ENCODE measurements at places on chromosomes 12 and 14. TPM values are rescaled to one million over a fixed set of nuclear protein-coding genes. Genes with fewer than 3 reads are reported as not detected.

The ALX1 gene
- polyA plus RNA-seq, result not detected

The FBXO21 gene
- 16.7 TPM for polyA plus RNA-seq

The ERP27 gene
- 0.43 TPM for polyA plus RNA-seq

The MEG3 gene
- 12.3 TPM for polyA plus RNA-seq

- H3K4me1 ChIP-seq, result no peaks in the 10 kb centered on the region
- H3K27me3 ChIP-seq, result no peaks in the 10 kb centered on the region
- H3K4me3 ChIP-seq, result no peak overlapping the region
Observed at GRCh38 chr12:8553088-8553627, 12.5 kb upstream of the CLEC4E start.

- peaks cover 22% of the 10 kb centered on the region for H3K36me3 ChIP-seq
- H3K27me3 ChIP-seq, result no peaks in the 10 kb centered on the region
- no peak for DNase-seq
- no peak overlapping the region for H3K4me3 ChIP-seq
- no peaks in the 10 kb centered on the region for H3K4me1 ChIP-seq
Observed at GRCh38 chr12:131942671-131943070, 7.1 kb upstream of the EP400 start.

The KLRB1 gene
- 0.53 TPM for polyA plus RNA-seq

DNA sequence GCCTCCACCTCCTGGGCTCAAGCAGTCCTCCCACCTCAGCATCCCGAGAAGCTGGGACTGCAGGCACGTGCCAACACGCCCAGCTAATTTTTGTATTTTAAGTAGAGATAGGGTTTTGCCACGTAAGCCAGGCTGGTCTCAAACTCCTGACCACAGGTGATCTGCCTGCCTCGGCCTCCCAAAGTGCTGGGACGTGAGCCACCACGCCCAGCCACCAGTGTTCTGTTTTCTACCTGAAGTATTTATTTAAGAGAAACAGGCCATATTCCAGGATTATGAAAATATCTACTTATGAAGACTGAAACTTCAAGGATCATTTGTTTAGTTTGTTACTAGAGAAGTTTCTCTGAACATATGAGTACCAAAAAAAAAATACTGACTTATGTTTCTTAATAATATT lies 10.3 kb downstream of the GTF2H3 start:
- H3K4me1 ChIP-seq, result no peaks in the 10 kb centered on the region
- H3K27me3 ChIP-seq, result no peaks in the 10 kb centered on the region
- H3K4me3 ChIP-seq, result no peak overlapping the region
- H3K27ac ChIP-seq, result no peak overlapping the region
- DNase-seq, result no peak
- H3K36me3 ChIP-seq, result peaks cover 25% of the 10 kb centered on the region

DNA sequence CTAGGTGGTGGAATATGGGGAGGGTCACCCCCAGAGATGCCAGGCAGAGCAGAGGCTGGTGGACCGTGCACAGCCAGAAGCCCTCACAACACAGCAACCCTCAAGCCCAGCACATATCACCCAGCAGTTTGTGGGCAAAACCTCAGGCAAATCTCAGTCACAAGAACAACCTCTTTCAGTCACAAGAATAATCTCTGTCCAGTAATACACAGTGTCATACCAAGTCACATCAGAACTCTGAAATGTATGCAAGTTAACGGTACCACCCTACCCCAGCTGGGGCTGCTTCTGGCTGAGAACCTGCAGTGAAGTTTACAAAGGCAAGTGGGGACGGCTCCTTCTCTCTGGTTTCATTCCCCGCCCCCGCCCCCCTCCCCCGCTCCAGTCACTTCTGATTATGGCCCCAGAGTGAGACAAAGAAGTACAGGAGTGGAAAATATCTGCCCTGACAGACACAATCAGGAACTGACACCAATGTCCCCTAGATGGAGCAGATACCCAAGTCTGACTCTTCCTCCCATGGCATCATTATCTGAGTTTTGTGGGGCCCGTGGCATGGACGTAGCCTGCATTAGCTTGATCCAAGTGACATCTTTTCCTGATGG lies 480.9 kb upstream of the TMEM132C start:
- no peaks in the 10 kb centered on the region for H3K36me3 ChIP-seq
- no peaks in the 10 kb centered on the region for H3K27me3 ChIP-seq
- H3K4me1 ChIP-seq, result no peaks in the 10 kb centered on the region
- DNase-seq, result no peak
- no peak overlapping the region for H3K27ac ChIP-seq
- no peak overlapping the region for H3K4me3 ChIP-seq

The METTL17 gene
- polyA plus RNA-seq, result 35.9 TPM

DNA sequence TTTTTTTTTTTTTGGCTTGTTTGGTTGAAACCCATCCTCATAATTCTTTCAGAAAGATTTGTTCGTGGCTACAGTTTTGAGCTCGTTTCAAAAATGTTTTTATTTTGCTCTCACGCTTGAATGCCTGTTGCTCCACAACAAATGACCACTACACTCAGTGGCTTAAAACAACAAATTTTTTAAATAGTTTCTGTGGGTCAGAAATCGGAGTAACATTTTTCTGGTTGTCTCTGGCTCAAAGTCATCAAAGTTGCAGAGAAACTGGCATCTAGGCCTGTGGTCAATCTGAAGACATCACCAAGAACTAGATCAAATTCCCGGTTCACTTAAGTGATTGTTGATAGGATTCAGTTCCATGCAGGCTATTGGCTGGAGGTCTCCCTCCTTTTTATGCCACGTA lies 560.0 kb downstream of the SNAPC1 start:
- no peaks in the 10 kb centered on the region for H3K4me1 ChIP-seq
- H3K27ac ChIP-seq, result no peak overlapping the region
- H3K27me3 ChIP-seq, result no peaks in the 10 kb centered on the region
- H3K4me3 ChIP-seq, result no peak overlapping the region

- no peak overlapping the region for H3K4me3 ChIP-seq
- DNase-seq, result no peak
Observed at GRCh38 chr12:40351976-40352375, 127.2 kb downstream of the LRRK2 start.

- no peak overlapping the region for H3K4me3 ChIP-seq
- no peaks in the 10 kb centered on the region for H3K4me1 ChIP-seq
- no peak for DNase-seq
- H3K36me3 ChIP-seq, result no peaks in the 10 kb centered on the region
Observed at GRCh38 chr14:79708426-79709388, 502.6 kb downstream of the DIO2 start.

The AEBP2 gene
- 4.6 TPM for polyA plus RNA-seq

DNA sequence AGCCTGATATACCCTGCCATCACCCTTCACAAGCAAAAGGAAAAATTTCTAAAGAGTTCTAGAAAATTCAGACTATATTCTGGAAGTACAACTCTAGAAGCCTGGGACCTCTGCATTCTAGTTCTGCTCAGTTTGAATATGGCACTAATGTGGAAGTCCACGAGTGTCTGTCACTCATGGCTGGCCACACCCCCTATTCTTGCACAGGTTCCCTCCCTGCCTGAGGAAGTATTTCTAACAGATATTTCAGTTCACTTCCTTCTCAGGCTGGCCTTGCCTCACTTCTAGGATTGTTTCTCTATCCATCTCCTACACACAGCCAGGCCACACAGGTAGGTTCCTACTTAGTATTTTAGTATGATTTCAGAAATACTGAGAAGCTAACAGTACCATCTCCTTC lies 67.4 kb downstream of the PHLDA1 start:
- no peak overlapping the region for H3K27ac ChIP-seq
- no peaks in the 10 kb centered on the region for H3K27me3 ChIP-seq
- DNase-seq, result no peak
- no peaks in the 10 kb centered on the region for H3K36me3 ChIP-seq
- no peaks in the 10 kb centered on the region for H3K4me1 ChIP-seq

DNA sequence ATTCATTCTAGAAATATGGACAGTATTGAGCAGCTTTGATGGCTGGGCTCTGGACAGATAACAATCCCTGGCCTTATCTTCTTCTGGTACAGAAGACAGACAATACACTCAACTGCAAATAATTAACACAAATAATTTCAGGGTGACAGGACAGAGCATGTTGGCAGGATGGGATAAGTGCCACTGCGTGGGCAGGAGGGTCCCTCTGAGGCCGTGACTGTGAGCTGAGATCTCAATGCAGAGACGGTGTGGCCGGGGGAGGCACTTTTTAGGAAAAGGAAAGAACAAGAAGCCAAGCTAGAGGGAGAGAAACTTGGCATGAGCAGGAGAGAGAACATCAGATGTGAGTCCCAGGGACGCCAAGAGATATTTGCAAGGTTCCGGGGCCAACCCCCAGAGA lies 8.1 kb downstream of the SYNE3 start:
- no peak overlapping the region for H3K4me3 ChIP-seq
- H3K27me3 ChIP-seq, result no peaks in the 10 kb centered on the region
- H3K27ac ChIP-seq, result no peak overlapping the region
- no peaks in the 10 kb centered on the region for H3K36me3 ChIP-seq
- peaks cover 11% of the 10 kb centered on the region for H3K4me1 ChIP-seq

The KRT83 gene
- polyA plus RNA-seq, result not detected

DNA sequence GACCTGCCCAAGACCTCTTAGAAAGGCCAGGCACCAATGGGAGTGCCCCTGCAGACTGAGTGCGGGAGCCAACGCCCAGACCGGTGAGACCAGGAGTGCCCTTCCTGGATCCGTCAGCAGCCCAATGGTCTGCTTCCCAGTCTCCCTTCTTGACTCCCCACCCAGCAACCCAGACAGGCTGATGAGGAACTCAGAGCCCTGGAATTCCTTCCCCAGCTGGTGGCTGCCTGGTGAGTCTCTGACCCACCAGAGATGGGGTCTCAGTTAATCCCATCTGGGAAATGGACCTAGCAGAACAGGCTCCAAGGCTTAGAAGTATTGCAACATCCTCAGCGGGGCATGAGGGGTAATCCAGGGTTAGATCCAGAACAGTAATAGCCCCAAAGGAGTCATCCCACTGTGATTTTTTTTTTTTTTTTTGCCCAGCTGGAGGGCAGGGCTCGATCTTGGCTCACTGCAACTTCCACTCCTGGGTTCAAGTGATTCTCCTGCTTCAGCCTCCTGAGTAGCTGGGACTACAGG lies 1.5 kb upstream of the RASAL1 start:
- no peak overlapping the region for H3K4me3 ChIP-seq
- H3K27me3 ChIP-seq, result no peaks in the 10 kb centered on the region
- peaks cover 4% of the 10 kb centered on the region for H3K4me1 ChIP-seq

- no peak for DNase-seq
- H3K27me3 ChIP-seq, result no peaks in the 10 kb centered on the region
- H3K4me1 ChIP-seq, result no peaks in the 10 kb centered on the region
- H3K4me3 ChIP-seq, result no peak overlapping the region
Observed at GRCh38 chr12:62655666-62656151, 189.1 kb downstream of the MON2 start.

GRCh38 chr12:105409801-105410471 lies 79.4 kb downstream of the C12orf75 start:
- H3K27me3 ChIP-seq, result no peaks in the 10 kb centered on the region
- no peak overlapping the region for H3K4me3 ChIP-seq
- H3K27ac ChIP-seq, result no peak overlapping the region
- H3K4me1 ChIP-seq, result no peaks in the 10 kb centered on the region
- no peak for DNase-seq
- no peaks in the 10 kb centered on the region for H3K36me3 ChIP-seq

GRCh38 chr12:69056743-69057515 lies 124.0 kb upstream of the CPM start:
- no peak for DNase-seq
- peaks cover 22% of the 10 kb centered on the region for H3K4me1 ChIP-seq
- H3K27me3 ChIP-seq, result no peaks in the 10 kb centered on the region
- no peak overlapping the region for H3K4me3 ChIP-seq
- H3K27ac ChIP-seq, result no peak overlapping the region

DNA sequence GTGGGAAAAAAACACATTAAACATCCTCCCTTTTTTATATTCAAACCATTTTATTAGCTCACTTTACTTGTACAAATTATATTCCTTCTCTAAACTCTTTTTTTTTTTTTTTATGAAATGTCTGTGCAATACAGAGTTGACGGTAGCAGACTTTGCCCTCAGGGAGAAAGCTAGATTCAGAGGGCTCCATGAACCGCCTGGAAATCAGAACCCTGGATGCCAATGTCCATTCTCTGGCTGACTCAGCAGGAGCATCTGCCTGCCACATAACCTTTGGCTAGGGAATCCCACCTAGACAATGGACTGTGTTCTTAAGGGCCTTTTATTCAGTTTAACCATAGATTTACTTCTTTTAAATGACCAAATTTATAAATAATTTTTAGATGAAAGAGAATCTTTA lies 467.0 kb downstream of the MDGA2 start:
- H3K36me3 ChIP-seq, result no peaks in the 10 kb centered on the region
- no peak overlapping the region for H3K4me3 ChIP-seq
- H3K4me1 ChIP-seq, result no peaks in the 10 kb centered on the region
- no peak for DNase-seq

The IFNG gene
- polyA plus RNA-seq, result not detected

Measured in liver (tissue), 10 donors.